Osteoblast (primary cell): ENCODE measurements at places on chromosomes 1 and 21.

DNA sequence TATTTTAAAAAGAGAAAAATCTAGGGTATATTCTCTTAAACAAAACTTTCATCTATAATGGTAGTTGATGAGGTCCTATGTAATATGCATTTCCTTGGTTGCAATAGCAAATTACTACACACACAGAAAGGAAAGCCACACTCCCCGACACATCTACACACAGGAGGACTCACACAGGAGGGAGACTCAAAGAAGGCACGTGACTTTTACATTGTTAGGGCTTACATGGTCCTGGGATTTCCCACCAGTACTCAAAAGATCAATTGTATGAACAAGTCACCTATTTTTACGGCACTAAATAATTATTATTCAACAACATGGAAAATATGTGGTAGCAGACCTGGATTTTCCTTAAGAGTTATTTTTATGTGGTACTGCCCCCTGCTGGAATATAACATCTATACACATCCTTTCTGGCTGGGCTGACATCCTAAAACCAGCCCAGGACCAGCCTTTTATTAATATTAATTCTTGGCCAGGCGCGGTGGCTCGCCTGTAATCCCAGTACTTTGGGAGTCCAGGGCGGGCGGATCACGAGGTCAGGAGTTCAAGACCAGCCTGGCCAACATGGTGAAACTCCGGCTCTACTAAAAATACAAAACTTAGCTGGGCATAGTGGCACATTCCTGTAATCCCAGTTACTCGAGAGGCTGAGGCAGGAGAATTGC lies 33.9 kb upstream of the LGALS8 start:
- DNase-seq = peak; percentile 86

DNA sequence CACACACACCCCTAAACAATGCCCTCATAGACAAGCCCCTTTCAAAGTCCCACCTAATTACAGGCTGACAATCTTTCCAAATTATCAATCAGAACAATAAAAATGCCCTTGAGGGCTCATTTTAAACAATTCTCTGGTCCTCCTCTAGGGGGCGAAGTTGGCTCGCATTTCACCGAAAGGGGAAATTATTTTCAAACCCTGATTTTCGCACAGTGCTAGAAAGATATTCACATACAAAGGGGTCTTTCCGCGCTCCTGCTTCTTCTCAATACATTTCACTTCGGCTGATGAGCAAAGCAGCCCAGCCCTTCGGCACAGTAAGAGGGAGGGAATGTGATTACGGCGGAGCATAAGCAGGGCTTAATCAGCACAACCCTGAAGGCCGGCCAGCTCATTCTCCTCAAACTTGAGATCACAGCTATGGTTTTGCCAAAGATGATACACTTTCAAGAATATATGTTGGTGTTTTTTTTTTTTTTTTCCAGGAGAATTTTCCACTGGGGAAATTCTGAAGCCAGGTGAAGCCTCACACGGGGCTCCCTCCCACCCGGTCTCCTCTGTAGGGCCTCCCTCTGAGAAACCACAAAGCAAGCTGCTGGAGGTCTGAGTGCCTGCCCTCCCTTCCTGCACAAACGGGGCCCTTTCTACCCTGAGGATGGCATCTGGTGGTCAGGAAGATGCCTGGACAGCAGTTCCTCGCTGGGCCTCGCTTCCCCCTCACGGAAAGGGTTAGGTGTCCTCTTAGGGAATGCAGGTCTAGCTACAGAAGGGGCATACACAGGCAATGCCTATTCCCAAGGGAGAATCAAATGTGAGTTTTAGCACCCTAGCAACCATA lies 66.9 kb downstream of the GNG12 start:
- peak; percentile 79 for DNase-seq

GRCh38 chr1:1020000-1020404 lies at the start of gene AGRN:
AGRN (plus strand) TSS chr1:1020120; CDS start chr1:1020173, 53 bp downstream.
- DNase-seq = no peak

DNA sequence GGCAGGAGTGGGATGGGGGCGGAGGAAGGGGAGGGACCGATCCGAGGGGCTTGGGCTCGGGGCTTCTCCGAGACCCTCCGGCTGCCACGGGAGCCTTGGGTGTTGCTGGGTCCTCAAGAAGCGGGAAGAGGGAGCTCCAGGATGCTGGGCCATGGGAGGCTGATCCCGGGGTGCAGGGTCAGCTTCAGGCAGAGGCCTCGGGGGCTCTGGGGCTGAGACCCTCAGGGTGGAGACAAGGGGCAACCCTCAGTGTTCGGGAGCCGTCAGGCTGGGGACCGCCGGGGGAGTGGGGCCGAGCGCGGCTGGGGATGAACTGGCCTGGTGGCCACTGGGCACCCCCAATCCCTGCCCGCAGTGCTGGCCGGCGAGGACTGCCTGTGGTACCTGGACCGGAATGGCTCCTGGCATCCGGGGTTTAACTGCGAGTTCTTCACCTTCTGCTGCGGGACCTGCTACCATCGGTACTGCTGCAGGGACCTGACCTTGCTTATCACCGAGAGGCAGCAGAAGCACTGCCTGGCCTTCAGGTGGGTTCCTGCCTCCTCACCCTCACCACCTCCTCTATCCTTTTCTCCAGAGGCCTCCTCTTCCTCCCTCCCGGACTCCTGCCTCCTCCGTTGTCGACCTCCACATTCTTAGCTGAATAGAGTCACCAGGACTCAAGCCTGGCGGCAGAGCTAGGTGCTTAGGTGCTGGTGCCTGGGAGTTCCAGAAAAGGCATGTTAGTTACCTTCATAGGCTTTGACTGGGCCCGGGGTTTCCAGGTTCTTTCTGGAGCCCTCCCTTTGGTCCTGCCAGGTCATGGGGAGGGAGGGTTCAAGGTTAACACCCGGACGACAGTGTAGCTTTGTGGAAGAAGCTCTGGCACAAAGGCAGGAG lies 631 bp downstream of the SHISA4 start:
- peak; percentile 80 for DNase-seq

GRCh38 chr1:9916452-9916851 lies 6.4 kb upstream of the CTNNBIP1 start:
- DNase-seq = no peak

GRCh38 chr1:227815468-227816409 lies at the start of gene PRSS38:
PRSS38 (plus strand) TSS chr1:227815675; CDS start chr1:227815717, 42 bp downstream.
- DNase-seq = no peak

DNA sequence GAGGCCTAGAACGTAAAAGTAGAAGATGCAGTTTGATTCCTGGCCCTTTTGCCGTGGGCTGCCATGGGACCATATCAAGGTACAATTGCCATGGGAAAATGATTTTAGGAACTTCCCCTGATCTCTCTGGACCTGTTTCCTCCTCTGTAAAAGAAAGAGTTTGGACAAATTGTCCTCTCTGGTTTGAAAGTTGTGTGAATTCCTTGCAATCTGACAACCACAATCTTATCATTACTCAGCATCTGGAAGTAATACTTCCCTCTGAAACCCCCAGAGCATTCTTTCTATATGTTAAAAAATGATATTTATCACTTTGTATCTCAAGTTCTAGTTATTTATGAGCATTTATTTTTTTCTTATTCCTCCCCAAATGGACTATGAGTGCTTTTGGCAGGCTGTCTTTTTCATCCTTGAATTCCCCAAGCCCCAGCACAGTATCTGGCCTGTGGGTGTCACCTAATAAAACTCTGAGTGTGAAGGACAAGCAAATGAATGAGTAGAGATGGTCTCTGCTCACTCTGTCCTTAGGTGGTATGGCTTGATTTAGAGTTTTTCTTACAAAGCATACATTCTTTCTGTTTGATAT lies 181.1 kb downstream of the DYRK1A start:
- DNase-seq = peak; percentile 64

GRCh38 chr1:44154049-44154448 lies 12.6 kb upstream of the KLF18 start:
- DNase-seq = no peak

- DNase-seq = peak; percentile 52
Observed at GRCh38 chr21:44379991-44380865, 26.8 kb downstream of the TRPM2 start.

DNA sequence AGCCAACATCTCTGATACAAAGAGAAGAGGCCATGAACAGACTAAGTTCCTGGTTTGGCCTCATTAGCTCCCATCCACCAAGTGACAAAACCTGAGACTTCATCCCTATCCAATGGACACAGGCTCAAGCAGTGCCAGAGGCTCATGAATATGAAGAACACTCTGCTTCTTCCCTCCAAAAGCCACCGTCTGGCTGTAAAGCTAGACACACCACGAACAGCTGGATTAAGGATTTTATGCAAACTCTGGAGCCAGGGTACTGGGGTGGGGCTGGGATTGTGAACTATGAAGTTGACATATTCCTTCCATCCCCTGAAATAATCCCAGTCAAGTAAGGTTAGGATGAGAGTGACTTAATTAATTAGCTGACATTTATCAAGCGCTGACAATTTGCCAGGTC lies 139.4 kb downstream of the CSMD2 start:
- no peak for DNase-seq

DNA sequence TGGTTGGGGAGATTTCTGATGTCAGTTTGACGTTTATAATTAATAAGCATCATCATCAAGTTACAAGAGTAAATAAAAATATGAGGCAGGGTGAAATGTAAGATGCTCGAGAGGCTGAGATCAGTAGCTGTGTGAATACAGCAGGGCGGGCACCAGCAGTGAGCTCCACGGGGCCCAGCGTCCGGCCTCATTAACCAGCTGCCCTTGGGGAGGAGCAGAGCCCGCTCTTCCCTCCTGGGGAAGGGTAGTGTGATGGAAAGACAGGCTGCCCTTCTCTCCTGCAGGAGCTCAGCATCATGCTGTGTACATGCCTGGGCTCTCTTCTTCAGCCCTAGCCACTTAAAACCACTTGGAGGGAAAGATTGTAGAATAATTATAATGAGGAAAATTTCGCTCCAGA lies 23.4 kb downstream of the PDE9A start:
- DNase-seq = no peak

- DNase-seq = no peak
Observed at GRCh38 chr1:183404476-183404875, 13.7 kb downstream of the NMNAT2 start.
